CD4-positive, alpha-beta T cell treated with Interleukin-21 for 1 hour (primary cell): ENCODE measurements at places on chromosomes 1 and 21.

GRCh38 chr1:29238620-29239002 lies 2.3 kb downstream of the PTPRU start:
- DNase-seq = no peak

DNA sequence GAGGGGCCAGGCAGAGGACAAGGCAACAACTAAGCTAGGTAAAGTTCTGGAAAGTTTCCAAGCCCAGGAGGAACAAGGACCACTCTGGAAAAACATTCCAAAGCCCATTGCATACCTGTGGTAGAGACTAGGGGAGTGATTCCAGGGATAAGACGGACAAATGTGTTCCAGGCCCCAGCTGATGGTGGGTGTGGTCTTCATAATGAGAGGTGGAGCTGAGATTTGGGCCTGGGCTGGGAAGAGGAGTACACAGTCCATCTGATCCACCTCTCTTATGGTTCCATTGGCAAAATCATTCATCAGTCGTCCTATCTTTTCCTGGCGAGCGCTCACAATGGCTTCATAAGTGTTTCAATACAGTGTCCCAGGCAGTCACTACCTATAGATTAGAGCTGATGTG lies 4.5 kb downstream of the KLHDC7A start:
- DNase-seq = no peak

DNA sequence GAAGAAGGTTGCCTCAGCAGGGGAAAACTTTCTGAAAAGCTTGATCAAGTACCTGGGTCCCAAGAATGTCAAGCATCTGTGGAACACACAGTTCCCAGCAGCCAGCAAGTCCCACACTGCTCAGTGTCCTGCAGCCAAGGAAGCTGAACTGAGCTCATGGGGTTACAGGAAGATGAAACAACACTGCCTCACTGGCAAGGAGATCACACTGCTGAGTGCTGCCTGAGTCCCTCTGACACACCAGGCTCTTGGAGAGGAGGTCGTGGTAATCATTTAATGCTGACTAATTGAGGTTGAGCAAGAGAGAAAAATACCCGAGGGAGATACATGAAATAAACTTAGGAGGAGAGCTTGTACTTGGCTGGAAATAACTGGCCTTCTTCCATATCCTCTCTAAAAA lies 75.2 kb downstream of the MPZL1 start:
- no peak for DNase-seq

GRCh38 chr1:209728466-209728865 lies 23.8 kb downstream of the HSD11B1 start:
- no peak for DNase-seq

- no peak for DNase-seq
Observed at GRCh38 chr1:173056365-173056764, 5.6 kb upstream of the TNFSF18 start.

- no peak for DNase-seq
Observed at GRCh38 chr1:54163573-54163972, 10.8 kb upstream of the CDCP2 start.

GRCh38 chr1:183209533-183210158 lies 23.6 kb downstream of the LAMC2 start:
- DNase-seq = no peak

DNA sequence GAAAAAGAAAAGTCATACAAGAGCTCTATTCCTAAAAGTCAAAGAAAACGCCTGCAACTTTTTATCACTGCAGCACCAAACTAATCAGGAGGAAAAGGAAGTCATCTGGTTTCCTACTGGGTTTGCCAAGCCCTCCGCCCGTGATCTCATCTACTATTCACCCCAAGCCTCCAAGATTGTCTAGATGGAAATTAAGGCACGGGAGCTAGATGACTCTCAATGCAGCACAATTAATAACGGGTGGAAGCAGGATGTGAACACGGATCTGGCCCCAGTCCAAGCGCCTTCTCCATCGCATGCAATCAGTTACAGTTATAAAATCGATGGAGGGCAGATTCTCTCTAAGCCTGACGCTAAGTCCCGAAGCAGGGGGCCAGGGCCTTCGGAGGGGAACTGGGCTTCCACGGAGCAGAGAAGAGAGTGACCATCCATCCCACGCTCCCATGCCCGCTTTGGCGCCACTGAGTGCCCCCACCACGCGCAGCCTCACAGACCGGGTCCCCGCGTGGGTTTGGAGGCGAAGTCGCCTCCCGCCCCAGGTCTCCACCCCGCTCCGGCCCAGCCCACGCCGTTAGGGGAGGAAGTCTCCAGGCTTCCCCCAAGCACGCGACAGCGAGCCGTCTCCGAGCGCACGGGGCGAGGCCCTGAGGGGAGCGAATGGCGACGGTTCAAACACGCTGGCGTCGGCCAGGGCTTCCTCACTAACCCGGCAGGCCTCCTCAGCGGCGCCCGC lies 1.8 kb downstream of the HSF2BP start:
- DNase-seq = no peak

GRCh38 chr1:22654692-22655091 lies 1.7 kb downstream of the C1QB start:
- DNase-seq = no peak

DNA sequence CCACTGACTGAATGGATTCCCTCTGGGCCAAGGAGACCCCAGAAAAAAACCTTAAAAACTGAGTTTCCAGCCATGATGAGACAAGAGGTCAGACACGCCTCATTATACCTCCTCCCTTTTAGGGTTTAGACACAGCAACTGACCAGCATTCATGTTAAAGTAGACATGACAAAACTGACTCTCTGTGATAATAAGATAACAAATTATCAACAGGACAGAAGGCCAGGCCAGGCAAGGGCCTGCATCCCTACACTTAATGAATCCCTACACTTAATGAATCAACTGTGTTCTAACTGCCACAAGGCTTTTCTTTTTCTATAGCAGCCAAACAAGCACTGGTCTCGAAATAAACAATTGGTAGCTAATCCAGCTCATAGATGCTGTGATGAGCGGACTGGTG lies 33.3 kb upstream of the FAM89A start:
- DNase-seq = no peak

GRCh38 chr1:55773211-55773940 lies 558.2 kb upstream of the USP24 start:
- DNase-seq = no peak

DNA sequence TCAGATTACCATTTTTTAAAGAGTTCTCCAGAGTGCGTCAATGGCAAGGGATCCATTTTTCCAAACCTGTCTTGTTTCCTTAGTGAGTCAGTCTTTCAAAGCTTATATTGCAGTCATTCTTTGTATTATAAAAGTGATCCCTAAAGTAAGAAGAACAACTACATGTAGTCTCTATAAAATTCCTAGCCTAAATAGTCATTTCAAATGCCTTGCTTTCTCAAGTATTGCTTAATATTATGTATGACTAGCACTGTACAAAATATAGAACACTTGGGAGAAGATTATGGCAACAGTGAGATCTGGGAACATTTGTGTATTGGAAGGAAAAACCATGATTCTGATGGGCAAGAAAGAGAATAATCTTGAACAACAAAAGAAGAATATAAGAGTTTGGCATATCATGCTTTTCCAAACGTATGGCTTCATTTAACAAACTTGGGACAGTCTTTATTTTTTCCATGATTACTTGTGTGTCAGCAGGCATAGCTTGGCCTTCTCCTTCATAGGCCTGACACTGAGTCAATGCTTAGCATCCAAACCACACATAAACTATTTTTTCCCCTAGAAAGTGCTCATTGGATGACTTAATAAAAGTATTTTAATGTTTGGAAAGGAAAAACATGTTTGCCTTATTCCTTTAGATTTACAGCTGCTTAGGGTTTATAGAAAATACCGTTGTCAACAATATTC lies 547.4 kb downstream of the LTN1 start:
- DNase-seq = no peak

DNA sequence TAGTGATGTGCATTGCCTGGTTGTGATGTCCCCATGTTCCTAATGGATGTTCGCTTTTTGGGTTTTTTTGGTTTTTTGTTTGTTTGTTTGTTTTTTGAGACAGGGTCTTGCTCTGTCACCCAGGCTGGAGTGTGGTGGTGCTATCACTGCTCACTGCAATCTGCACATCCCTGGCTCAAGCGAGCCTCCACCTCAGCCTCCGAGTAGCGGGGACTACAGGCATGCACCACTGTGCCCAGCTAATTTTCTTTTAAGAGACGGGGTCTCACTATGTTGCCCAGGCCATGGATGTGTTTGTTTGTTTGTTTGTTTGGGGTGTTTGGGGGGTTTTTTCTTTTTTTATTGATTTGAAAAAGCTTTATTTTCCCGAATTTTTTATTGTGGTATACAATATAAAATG lies 2.1 kb downstream of the COL6A2 start:
- DNase-seq = no peak

GRCh38 chr1:208100906-208101305 lies 143.3 kb downstream of the PLXNA2 start:
- DNase-seq = no peak

DNA sequence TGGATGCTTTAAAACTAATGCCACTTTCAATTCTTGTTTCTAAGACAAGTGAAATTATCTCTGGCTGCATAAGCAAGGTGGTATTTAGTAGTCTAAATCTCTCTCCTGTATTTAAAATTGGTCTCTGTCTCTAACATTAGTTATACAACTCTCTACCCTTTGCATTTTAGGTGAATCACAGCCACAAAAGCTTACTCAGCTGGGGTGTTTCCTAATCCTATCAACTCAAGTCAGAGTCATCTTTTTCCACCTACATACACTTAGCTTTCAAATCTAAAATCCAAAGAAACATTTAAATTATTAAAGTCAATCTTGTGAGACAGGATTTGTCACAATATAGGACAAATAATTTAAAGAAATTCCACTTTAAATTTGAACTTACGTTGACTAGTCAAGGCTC lies 255.1 kb upstream of the CXADR start:
- DNase-seq = no peak

DNA sequence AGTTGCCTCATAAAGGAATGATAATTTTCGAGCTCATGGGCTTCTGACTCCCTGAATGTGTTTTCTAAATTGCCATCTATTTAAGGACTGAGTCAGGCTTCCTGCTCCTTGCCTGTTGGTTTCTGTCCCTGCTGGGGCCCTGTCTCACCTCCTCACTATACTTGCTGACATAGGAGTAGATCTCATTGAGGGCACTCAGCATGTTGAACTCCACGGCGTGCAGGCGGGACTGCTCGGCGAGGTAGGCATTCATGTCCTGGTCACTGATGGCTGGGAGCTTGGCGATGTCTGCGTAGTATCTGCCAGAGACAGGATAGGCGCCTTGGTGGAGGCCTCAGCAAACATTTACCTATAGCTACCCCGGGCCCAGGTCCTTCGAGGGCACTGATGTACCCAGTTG lies 116.9 kb upstream of the CD34 start:
- DNase-seq = no peak
